Activated T-cell treated with anti-CD3 and anti-CD28 coated beads, Interleukin-2, amount 50 U/mL, for 1 hour (primary cell): ENCODE measurements at places on chromosomes 3 and 15.

GRCh38 chr15:65921780-65922179 lies 52.5 kb downstream of the RAB11A start:
- DNase-seq, result no peak

DNA sequence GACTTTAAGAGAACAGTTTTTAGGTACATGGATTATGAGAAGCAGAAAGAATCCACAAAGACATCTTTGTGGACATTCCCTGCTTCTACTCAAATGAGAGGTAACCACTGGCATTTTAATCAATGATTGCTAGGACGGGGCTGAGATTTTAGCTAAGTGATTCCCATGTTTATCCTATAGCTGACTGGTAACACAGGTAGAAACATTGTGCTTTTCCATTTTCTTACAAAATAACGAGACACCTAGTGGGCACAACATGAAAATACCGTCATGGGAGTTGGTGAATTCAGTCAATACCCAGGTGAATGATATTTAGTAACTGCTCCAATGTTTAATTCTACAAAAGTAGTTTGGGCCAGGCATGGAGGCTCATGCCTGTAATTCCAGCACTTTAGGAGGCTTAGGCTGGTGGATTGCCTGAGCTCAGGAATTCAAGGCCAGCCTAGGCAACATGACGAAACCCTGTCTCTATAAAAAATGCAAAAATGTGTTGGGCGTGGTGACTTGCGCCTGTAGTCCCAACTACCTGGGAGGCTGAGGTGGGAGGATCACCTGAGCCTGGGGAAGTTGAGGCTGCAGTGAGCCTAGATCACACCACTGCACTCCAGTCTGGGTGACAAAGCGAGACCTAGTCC lies 37.2 kb upstream of the DENND4A start:
- DNase-seq, result no peak

GRCh38 chr3:99645277-99646106 lies 7.1 kb downstream of the COL8A1 start:
- DNase-seq, result no peak

DNA sequence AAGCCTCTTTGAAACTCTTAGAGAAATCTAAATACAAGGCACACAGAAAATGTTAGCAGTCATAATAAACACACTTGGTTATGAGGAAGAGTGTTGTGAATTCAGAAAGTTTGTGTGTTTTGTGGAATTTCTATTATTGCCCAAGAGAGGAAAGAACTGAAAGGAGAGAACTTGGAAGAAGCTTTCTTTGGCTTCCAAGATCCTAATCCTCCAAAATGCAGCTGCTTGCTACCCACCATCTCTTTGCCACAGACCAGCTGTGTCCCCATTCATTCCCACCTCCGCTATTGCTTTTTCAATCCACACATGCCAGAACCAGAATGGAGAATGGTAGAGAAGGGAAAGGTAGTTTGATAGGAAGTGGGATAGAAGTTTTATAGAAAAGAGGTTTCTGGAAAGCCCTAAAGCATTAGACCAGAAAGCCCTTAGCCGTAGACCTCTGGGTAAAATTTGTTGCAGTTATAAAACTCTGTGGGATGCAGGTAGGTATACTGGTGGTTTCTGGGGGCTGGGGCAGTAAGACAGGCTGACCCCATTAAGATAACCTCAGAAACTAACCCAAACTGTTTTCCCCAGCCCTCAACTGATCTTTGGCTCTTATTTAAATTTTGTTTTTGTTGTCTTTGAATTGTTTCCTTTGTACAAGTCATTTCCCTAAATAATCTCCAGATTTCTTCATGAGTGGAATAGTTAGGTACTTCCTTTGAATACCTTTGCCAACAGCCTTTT lies 108.5 kb downstream of the FILIP1L start:
- DNase-seq, result no peak

GRCh38 chr3:27224197-27224596 lies 145.0 kb downstream of the NEK10 start:
- no peak for DNase-seq

DNA sequence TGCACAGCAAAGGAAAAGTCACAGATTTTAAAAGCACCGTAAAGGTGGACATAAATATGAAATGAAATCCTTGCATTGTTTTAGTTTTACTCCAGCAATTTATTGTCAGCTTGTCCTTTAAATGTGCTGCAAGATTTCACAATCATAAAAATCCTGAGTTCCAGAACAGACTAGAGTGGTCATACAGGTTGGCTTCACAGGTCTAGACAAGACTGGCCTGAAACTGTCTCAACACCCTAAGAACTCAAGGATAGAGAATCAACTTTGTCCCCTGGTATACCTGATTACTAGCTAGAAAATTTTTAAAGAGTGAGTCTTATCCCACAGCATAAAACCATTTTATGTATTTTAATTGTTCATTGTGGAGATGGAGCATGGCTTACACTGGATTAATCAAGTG lies 521.7 kb upstream of the MCTP2 start:
- no peak for DNase-seq

DNA sequence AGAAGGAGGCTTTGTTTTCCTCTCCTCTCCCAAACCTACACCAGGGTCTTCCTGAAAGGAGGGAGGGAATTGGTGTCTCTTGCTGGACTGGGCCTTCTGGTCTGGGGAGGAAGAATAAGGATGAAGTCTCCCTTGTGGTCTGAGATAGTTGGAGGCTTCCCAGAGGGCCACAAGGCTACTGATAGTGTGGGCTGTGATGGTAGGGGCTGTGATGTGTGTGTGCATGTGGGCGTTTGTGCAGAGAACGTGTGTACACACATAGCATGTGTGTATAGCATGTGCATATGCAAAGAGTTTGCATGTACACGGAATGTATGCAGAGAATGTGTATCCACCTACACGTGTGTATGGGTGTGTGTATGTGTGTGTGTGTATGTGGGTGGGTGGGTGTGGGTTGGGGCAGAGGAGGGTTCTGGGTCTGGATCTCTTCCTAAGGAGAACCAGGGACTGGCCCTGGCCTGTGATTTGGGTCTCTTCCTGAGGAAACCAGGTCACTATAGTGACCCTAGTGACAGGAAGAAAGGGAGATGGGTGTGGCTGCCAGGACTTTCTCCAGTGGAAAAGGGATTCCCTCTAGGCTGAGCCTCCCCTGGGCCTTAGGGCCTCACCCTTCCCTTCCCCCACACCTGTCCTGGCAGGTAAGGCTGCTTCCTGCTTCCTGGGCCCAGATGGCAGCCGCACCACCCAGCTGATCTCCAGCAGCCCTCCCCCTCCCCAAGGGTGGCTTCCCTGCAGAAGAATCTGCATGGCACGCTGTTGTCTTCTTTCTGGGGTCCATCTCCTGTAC lies 1.7 kb downstream of the FLNB start:
- DNase-seq, result no peak

- DNase-seq, result no peak
Observed at GRCh38 chr3:136146981-136147729, 49.0 kb downstream of the MSL2 start.

GRCh38 chr15:66802025-66803001 lies 100.3 kb downstream of the SMAD6 start:
- no peak for DNase-seq

DNA sequence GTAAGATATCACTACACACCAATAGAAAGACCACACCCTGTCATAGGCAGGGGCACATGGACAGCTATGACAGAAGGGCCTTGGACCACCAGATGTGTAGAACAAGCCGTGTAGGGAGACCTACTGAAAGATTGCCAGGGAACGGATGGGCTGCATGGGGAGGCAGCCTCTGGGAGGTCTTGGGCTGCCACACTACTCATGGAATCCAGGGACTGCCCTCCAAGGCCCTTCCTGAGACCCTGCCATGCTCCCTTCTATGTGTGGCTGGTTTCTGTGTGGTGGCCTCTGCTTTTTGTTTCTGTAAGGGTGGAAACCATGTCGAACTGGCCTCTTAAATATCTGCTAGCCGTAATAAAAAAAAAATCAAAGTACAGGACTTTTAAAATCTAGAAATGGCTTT lies 86.9 kb downstream of the OCA2 start:
- no peak for DNase-seq

DNA sequence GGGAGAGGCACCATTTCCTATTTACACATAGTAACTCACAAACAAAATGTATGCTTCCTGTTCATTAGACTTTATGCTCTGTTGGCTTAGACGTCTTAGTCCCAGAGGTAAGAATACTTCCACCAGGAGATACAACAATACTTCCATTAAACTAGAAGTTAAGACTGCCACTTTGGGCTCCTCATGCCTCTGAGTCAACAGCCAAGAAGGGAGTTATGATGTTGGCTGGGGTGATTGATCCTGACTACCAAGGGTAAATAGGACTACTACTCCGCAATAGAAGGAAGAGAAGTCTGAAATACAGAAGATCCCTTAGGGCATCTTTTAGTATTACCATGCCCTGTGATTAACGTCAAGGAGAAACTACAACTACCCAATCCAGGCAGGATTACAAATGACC lies 43.5 kb upstream of the ABI3BP start:
- no peak for DNase-seq

GRCh38 chr3:4409415-4409814 lies 57.7 kb downstream of the SUMF1 start:
- DNase-seq, result no peak

GRCh38 chr3:110932567-110932966 lies 139.0 kb upstream of the NECTIN3 start:
- DNase-seq, result no peak

GRCh38 chr15:81595752-81596151 lies 221.7 kb upstream of the TMC3 start:
- no peak for DNase-seq

- DNase-seq, result no peak
Observed at GRCh38 chr15:51448622-51449399, 107.4 kb downstream of the GLDN start.

DNA sequence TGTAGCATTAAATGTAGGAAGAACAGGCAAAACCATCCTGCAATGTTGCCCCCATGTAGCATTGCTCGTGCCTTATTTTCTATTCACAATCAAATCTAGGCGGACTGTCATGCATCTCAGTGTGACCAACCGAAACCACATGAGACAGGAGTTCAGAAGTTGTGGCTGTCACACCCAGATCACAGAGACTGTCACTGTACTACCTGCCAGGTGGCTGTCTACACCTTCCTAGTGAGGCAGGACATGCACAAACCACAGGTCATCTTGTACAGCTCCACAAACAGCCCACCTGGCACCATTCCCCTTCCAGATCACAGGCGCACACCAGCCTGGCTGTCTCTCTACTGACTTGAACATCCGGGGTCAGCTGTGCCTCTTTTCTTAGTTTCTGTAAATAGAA lies 392.8 kb downstream of the OCA2 start:
- DNase-seq, result no peak

DNA sequence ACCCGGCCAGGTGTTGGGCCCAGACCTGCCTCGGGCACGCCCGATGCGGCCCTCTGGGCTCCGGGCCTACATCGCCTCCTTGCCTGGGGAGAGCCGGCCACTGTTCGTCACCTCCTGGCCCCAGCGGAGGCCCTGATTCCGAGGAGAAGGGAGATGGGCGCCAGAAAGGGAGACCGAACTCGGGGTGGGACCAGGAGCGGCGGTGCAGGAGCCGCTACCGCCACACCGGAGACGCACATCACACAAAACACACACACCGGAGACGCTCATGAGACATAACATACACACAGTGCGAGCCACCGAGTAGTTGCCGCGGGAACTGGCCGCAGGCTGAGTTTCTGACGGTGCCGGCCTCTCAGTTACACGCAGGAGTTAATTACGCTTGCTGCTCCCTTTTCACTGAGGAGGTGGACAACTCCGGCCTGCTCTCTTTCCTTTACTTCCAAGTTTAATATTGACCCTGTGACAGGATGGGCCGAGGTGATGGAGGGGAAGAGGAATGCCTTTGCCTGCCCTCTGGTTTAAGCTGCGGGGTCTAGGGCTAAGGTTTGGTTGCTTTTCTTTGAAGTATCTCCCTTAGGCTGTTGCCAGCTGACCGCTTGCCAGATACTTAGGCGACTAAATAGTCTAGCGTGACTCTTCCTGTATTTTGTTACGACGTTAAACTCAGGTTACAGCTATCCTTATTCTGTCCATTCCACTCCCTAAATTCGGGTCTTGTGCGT lies 570 bp downstream of the PCNP start:
- no peak for DNase-seq
